Trophoblast cell (in vitro differentiated cells and primary cell): ENCODE measurements at places on chromosomes 16 and 17.

- no peak for DNase-seq
Observed at GRCh38 chr17:45221081-45222013, at the start of gene FMNL1. TSS of gene FMNL1 (plus strand) at chr17:45221885. CDS start at chr17:45222125, 240 bp downstream.

DNA sequence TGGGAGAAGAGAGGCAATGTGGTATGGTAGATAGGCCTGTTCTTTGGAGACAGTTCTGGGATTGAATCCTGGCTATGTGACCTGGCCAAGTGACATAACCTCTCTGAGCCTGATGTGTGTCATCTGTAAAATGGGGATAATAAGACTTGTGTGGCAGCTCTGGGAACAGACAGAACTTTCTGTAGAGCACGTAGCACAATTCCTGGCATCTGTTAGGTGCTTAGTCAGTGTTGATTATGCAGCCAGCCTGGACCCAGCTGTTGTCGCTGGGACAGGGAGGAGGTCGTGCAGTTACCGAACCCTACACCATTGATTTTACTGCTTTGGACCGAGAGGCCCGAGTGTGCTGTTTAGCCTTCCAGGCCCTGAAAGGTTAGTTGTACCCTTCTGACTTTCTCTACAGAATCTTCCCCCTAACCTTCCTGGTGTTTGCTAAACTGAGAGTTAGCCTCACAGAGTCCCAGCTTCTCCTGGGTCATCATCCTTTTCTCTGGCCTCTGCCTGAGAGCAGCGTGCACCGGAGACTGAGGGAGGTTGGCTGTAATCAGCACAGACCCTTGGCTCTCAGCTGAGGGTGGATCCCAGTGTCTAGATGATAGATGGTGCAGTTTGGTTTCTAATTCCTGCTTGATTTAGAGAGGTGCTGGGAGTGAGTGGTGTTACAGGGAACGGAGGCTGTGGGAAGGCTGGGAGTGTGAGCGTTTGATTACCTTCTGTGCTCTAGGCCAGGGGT is 31.9 kb downstream of the MSI2 start:
- peak; percentile 76 for DNase-seq

GRCh38 chr16:56658327-56658875 is 642 bp downstream of the MT1F start:
- DNase-seq: no peak

- DNase-seq: peak; percentile 71
Observed at GRCh38 chr17:76382803-76383545, 1.4 kb upstream of the SPHK1 start.

DNA sequence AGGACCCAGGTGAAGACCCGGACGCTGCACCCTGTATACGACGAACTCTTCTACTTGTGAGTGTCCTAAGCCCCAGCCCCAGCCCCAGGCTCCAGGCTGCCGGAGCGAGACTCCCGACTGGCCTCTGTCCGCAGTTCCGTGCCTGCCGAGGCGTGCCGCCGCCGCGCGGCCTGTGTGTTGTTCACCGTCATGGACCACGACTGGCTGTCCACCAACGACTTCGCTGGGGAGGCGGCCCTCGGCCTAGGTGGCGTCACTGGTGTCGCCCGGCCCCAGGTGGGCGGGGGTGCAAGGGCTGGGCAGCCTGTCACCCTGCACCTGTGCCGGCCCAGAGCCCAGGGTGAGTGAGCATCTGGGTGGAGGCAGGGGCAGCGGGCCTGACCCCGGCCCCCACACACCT is 3.7 kb downstream of the TSR3 start:
- DNase-seq: no peak

DNA sequence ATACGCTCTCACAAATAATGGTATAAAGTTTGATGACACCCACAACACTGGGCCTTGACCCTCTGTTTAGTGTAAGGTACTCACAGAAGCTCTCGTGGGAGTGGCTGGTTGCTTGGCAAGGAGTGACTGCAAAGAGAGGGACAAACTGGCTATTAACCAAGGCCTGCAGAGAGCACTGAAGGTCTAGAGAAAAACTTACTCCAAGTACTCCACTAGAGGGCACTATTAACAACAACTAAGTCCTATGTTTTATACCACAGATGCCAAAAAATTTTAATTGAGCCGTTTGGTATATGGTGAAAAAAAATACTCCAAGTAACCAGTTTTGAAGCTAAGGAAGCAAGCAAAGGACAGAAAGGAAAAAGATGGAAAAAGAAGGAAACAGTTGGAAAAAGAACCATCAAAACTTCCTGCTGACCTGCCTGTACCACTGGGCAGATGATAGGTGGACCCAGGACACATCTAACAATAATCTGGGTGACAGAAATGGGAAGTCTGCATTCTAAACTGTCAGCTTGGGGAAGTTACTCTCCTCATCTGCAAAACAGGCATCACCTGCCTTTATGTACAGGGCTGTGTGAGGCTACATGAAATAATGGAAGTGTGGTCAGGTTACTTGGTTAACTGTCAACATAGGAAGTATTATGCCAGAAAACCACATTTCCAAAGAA is 23.2 kb downstream of the DYNC1LI2 start:
- peak; percentile 74 for DNase-seq

- peak; percentile 26 for DNase-seq
Observed at GRCh38 chr17:47310186-47310733, 13.5 kb upstream of the EFCAB13 start.

DNA sequence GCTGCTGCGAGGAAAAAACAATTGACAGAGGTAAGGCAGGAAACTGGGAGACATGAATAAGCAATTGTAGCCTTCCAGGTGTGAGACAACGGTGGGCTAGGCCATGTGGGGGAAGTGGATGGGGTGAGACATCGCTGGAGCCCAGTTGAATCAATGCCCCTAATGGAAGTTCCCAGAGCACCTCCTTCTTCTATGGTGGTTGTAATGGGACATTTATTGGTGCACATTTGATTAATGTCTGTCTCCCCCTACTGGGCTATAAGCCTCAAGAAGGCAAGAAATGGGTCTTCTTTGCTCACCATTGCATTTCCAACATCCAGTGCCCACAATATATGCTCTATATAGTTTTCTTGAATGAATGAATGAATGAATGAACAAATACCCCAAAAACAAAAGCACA is 22.7 kb upstream of the CD300E start:
- DNase-seq: no peak

GRCh38 chr16:8727131-8727806 is 52.9 kb downstream of the ABAT start:
- DNase-seq: no peak

DNA sequence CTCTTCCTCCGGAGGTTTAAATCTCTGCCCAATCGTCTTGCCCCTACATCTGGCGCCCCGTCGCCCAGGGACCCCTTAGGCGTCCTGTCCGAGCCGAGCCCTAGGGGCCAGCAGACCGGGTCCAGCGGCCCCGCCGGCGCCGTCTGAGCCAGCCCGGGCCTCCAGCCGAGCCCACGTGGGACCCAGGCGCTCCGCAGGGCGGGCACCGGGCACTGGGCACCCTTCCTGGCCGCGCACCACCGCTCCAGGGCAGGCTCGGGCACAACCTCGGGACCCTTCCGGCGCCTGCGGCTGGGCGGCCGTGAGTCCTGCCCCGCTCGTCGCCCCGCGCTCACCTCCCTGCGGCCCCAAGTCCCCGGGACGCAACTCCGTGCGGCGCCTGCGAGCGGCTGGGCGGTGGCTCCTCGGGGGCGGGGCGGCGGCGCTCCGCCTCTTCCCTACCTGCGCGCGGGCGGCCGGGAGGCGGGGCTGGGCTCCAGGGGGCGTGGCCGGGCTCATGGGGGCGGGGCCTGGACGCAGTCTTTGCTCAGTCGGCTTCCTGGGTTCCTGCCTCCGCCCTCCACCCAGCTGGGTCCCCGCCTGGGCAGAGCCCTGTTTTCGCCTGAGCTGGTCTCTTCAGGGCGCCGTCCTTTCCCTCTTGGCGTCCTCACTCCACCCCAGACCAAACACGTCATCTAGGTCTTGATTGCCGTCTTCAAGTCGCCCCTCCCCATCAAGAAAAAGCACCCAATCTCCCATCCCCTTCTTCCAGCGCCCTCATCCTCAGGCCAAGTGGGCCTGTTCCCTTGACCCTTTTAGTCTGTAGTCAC is at the start of gene RHBDF2:
RHBDF2 (minus strand) TSS at position 406 of the 809 bp plus-strand sequence. CDS start 19,899 bp downstream, outside the sequence.
- peak; percentile 86 for DNase-seq

DNA sequence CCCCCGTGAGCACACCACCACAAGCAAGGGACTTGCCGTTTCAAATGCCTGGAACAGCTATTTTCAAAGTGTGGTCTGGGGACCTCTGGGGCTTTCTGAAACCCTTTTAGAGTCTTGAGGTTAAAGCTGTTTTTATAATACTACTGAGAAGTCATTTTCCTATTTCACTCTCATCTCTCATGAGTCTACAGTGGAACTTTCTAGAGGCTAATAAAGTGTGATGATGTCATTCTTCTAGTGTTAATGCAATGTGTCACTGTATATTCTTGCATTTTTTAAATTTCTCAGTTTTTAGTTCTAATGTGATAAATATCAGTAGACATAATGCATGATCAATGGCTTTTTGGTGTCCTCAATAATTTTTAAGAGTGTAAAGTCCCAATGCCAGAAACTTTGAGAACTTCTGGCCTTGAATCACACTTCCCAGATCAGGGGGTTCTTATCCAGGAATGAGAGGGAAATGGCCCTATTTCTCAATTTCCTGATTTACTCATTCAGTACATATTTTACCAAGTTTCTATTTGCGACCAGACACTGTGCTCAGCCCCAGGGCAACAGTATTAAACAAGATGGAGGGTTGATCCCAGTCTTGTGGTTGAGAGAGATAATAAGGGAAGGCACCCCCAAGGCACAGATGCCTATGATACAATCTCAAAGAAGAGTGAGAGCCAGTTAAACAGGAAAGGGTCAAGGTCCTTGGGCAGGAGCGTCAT is 444.0 kb downstream of the HS3ST3B1 start:
- peak; percentile 92 for DNase-seq

DNA sequence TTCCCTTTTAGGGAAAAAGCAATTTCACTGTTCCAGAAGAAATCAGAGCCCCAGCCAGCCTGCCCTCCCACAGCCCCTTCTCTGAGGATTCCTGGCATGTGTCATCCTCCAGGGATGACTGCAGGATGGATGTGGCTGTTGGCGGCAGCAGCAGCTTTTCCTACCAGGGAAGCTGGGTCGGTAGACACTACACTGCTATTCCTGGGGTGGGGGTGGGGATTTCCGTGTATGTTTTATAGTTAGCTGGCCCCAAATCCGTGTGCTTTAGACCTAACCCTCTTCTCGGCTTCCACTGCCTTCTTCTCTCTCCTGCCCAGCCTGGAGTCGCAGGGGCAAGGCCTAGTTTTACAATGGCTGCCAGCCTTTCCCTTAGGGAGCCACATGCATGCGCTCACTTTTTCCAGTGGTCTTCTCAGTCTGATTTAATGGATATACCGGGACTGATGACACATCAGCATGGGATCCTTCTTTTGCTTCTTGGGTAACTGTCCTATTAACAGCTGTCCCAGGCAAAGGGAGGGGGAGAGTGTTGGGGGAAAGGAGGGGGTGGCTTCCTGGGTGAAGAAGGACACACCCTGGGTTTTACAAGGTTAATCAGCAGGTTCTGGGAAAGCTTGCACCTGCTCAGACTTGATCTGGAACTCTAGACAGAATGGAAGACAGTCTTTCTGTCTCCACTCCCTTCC is 2.7 kb upstream of the NFE2L1 start:
- no peak for DNase-seq

- DNase-seq: no peak
Observed at GRCh38 chr16:86798247-86799041, 220.1 kb downstream of the FOXL1 start.

DNA sequence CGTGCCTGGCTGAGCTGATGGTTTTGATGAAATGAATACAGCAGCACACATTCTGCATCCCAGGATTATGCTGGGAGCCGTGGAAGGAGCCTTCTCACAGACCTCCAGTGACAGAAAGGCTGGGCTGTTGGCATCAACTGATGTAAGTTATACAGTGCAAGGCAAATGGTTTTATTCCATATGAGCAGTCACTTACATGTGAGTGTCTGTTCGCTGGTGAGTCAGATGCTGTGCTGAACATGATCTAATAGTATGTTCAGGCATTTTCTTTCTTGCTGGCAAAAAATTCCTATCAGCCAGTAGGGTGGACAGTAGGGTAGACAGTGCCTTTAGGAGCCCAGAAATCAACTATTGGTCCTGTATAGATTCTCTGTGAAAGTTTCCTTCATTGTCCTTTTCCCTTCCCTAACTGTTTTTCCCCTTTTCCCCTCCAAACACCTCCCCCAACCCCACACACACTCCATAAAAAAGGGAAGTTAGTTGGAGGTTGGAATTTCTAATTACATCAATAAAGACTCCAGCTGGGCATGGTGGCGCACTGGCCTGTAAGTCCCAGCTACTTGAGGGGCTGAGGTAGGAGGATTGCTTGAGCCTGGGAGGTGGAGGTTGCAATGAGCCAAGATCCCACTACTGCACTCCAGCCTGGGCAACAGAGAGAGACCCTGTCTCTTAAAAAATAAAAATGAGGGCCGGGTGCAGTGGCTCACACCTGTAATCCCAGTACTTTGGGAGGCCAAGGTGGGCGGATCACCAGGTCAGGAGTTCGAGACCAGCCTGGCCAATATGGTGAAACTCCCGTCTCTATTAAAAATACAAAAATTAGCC is 36.2 kb downstream of the LDHD start:
- peak; percentile 69 for DNase-seq

GRCh38 chr16:89922884-89923639 is at the start of gene TUBB3:
TSS of gene TUBB3 (plus strand) at chr16:89923342. CDS start at chr16:89923402, 60 bp downstream.
- peak; percentile 62 for DNase-seq

- DNase-seq: no peak
Observed at GRCh38 chr16:1070084-1070863, 2.3 kb upstream of the SSTR5 start.

- no peak for DNase-seq
Observed at GRCh38 chr16:2498531-2499253, 15.1 kb upstream of the ATP6V0C start.

DNA sequence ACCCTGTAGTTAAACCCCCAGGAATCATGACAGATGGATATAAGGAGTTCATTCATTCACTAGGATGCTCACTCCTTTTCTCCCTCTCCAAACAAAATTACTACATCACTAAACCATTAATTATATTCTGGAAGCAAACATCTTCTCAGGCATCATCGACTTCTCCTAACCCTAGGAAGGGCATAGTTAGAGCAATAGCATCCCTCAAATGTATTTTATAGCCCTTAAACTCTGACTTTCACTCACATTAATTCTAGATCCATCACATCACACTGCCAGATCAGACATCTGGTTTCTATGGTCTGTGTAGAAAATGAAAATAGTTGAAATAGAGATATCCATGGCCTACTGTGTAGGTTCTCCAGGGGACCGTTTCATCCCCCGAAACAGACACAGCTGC is 143.9 kb downstream of the HS3ST3A1 start:
- no peak for DNase-seq

DNA sequence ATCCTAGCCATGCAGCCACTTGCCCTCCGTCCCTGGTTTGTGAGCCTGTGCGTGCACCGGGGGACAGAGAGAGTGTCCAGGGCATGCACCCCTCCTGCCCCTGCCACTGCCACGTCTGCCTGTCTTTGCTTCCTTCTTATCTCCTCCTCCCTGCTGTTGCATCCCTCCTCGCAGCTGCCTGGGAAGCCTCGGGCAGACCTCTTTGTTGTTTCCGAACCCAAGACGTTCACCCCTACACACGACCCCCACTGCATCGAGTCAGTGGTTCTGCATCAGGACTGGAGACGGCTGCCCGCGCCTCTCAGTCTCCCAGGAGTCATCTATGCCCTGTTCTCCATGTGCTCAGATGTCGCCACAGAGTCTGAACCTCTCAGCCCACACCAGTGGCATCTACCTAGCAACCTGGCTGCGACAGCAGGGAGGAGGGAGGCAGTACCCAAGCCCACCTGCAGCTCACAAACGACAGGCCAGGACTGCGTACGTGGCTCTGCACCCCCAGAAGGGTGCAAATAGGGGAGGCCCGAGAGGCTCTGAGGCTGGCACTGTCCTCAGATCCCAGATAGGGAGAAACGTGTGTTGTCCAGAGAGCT is 5.2 kb downstream of the TIMP2 start:
- no peak for DNase-seq

- no peak for DNase-seq
Observed at GRCh38 chr16:898761-899682, 71.8 kb downstream of the LMF1 start.

GRCh38 chr16:89048871-89049422 is 44.7 kb upstream of the ACSF3 start:
- no peak for DNase-seq
